Activated T-cell treated with anti-CD3 and anti-CD28 coated beads, Interleukin-2, amount 50 U/mL, for 24 hours (primary cell): ENCODE measurements at places on chromosomes 12 and 14.

DNA sequence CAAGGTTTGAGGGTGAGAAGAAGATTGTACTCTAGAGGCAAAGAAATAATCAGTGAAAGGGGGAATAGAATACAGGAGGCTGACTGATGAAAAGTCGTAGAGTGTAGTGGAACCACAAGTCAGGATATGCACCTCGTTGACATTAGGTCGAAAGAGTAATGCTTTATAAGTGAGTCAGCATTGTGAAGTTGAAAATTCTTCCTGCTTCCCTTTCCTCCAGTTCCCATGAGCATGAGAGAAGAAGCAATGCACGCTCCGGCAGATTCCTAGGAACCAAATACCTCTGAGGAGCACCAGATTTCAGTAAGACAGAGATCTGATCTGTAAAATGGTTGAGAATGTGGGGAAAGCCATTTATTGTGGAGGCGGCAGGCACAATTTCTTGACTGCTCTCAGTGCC, 16.5 kb downstream of the CCER1 start:
- DNase-seq = no peak

- DNase-seq = no peak
These were observed 159.3 kb downstream of the DYRK2 start for GRCh38 chr12:67807814-67808213.

DNA sequence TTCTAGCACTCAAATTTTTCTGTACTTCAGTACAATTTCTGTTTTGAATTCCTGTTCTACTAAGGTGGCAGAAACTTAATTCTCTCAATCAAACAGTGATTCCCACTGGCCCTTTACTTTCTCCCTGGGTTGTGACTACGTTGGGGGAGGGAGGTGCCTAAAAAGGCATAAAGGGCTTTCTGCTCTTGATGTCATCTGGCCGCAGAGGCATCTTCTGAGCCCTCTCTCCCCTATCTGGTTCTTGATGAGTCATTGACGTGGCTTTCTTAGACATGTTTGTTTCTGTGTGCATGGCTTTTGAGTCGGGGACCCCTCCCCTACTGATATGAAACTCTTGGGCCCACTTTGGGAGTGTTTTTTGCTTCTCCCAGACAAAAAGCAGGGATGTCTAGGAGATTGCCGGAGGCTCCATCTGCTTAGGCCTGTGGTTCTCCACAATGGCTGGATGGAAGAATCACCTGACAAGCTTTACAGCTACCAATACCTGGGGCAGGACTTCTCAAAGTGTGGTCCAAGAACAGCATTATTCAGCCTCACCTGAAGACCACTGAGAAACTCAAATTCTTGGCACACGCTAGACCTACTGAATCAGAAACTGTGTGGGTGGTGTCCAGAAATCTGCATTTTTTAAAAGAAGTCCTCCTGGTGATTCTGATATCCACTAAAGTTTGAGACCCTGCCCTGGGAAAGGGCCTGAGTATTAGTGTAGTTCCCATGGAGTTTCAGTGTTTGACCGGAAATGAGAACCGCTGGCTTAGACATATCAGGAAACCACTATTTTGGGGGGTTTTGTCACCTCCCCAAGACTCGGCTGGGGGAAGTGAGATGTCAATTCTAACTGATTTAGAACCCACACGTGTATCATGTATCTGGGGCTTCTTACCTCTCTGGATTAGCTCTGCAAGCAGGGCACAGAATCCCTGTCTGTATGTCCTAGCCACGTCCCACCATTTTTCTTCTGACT, 395.7 kb upstream of the PDE3A start:
- DNase-seq = no peak

DNA sequence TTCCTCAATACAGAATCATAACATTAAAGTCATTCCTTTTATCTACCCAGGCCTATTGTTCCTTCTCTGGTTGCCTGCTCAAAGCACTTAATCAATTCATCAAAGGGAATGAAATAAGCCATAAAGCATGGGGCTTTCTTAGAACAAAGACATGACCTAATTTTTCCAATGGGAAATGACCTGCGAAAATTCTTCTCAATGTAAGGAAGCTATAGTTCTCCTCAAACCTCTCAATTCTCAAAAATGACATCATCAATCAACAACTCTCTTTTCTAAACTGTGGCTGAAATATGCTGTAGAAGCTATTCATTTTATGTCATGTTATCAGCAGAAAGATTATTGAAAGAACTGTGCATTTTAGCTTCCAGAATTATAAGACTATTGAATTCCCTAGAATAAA, 116.0 kb upstream of the PTPRR start:
- DNase-seq = no peak

- no peak for DNase-seq
These were observed 49.0 kb downstream of the NTF3 start for GRCh38 chr12:5480938-5481303.

DNA sequence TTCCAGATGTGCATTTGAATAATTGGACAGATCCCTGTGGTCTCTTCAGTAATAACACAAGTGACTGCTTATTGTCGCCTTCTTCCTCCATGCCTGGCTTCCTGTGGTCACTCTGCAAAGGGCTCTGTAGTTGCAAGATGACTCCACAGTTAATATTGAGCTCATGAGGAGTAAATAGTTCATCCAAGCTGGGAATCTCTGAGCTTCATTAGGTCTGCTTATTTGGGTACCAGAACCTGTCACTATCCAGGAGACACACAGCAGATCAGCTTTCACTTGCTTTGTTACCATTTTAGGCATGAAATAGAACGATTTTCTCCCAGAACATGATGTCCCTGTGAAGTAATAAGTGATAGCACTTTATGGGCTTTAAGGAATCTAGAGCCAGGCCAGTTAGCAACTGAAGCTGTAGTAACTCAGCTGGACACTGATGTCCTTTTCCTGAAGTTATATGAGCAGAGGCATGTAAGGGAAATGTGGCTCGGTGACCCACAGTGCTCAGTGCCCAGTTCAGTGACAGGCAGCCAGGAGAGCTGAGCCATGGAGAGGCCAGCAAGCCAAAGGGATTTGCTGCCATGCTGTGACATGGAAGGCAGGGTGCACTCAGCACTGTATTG, 50.1 kb downstream of the CRADD start:
- no peak for DNase-seq

DNA sequence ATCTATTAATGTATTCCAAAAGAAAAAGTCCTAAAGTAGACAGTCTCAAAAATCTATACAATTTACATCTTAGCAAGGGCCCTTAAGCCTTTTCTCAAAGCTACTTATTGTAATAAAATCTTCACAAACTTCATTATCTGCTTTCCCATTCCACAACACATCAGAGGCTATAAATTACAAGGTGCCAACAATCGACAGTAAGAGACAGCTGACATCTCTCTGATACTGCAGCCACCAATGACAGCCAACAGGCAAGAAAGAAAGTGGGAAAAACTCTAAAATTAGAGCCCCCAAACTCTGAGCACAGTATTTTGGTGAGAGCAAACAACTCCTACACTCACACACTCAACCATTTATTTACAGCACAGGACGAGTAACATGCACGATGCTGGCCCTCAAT, 2.2 kb downstream of the ANGEL1 start:
- no peak for DNase-seq

- no peak for DNase-seq
These were observed 193.1 kb upstream of the TBX3 start for GRCh38 chr12:114876968-114877680.

DNA sequence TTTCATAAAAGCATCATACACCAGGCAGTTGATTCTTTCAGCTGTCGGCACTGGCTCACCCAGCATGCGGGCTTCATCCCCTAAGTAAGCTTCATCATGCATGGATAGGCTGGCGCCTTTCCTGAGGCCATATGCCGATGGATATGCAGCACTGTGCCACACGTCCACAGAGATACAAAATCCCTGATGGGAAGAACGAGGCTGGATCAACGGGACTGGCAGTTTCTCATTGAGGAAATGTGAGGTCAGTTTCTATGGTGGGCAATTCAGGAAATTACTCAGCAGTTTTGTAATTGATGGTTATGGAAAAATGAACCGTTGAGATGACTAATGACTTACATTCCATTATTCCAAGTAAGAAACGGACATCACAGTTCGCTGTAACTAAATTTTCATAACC, 453.8 kb downstream of the TMEM121 start:
- no peak for DNase-seq

- DNase-seq = peak; percentile 87
These were observed at the start of gene ENO2 for GRCh38 chr12:6914246-6914946. TSS of gene ENO2 (plus strand) at chr12:6914580. CDS start at chr12:6915833, 1,253 bp downstream.

DNA sequence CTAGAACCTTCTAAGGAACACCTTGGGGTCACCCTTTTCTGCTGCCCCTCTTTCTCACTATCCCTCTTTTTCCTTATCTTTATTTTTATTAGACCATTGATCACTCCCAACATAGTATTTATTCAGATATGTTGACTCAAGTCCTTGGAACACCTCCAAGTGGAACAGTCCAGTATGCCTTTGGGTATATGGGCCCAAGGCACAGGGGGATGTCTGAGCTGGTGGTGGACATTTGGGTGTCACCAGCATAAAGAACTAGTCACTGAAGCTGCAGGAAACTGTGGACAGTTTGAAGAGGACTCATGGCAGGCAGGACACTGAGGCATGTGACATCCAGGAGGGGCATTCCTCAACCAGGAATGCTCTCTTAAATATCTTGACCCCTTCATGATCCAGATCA, 105.6 kb downstream of the VEZT start:
- DNase-seq = no peak

DNA sequence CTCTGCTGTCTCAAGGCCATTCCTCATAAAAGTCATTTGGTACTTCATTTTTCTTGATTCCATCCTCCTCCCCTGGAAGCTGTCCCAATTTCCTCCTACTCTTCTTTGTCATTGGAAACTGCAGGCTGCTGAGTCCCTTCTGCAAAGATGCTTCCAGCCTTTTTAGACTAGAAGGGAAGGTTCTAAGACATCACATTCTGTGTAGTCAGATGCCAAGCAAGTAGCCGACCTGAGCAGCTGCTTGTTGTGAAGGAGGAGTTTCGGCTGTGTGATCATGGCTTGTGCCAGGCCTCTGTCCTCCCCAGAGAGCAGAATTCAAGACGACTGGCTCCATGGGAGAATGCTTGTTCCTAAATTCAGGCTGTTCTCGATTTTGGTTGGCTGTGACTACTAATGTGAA, 8.7 kb downstream of the RFC5 start:
- no peak for DNase-seq

DNA sequence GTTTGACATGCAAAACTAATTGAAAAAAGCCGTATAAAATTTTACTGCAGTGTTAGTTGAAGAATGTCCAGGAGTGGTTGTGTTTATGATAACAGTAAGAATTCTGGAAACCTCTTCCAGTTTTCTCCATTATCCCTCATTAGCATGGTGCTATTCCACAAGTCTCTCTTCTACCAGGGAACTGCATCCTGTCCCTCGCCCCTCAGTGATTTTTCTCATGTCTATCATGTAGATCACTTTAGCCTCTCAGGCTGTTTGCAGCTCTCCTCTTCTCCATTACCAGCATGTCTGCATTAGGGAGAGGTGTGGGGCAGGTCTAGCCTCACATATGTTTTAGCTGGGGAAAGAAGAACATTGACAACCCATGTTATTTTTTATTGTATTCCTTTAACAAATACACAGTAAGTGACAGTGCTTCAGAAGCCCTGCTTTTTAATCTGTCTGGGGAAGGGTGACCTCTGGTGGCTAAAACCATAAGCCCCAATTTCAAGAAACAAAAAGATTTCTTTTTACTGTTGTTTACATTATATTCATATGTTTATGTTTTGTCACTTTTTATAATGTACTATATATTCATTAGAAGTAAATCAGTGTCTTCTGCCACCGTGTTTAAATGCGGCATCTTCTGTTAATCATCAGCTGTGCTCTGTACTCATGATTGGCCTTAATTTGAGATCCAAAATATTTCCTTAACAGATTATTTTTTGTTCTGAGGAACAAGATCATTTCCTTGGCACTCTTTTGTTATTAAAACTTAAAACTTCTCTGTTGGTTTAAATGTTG, 70.7 kb downstream of the RASSF8 start:
- DNase-seq = no peak

GRCh38 chr14:61525293-61526011, 169.9 kb upstream of the HIF1A start:
- peak; percentile 71 for DNase-seq

DNA sequence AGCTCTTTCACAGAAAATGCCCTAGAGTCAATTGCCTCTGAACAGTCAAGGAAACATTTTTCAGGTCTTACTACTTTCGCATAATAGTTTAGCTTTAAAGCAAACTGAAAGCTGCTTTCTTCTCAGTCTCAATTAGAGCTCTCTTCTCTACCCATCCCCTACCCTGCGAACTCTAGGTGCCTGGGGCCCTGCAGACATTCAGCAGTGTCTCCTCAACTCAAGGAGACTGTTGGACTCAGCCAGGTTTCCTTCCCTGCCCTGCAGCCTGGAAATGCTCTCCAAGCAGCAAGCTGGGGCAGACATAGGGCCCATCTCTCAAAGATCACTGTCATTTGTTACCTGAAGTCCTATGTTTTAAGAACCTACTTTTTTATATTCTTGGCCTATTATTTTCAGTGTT, 312.5 kb upstream of the PRICKLE1 start:
- DNase-seq = no peak

DNA sequence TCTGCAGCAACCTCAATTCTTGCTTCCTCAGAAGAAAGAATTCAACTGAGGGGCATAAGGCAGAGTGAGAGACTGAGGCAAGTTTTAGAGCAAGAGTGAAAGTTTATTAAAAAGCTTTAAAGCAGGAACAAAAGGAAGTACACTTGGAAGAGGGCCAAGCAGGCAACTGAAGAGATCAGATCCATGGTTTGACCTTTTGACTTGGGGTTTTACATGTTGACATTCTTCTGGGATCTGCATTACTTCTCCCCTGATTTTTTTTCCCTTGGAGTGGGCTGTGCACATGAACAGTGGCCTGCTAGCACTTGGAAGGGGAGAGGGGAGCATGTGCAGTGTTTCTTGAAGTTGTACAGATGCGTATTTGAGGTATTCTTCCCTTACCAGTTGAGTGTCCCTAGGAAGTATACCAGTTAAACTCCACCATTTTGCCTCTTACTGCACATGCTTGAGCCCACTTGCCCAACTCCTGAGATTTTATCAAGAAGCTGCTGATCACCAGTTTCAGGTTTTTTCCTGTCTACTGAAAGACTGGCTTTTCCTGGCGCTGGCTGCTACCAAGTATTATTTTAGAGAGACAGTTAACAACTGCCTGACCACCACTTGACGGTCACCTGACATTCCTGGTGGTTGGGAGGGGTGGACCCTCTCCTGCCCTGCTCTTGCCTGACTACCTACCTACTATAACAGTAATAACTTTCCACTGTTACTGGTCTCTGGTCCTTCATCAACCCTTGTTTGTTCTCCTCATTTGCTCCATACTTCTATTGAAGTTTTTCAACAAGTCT, 26.0 kb upstream of the TMTC2 start:
- DNase-seq = no peak

- no peak for DNase-seq
These were observed 51.2 kb downstream of the SLC2A13 start for GRCh38 chr12:40054555-40055227.

- no peak for DNase-seq
These were observed 24.1 kb downstream of the PRIMA1 start for GRCh38 chr14:93764211-93764659.
